ENCODE measurements at places on chromosomes 7 and 10.

- DNase-seq, result no peak
Observed at GRCh38 chr10:124116771-124117510, 23.5 kb upstream of the CHST15 start.

DNA sequence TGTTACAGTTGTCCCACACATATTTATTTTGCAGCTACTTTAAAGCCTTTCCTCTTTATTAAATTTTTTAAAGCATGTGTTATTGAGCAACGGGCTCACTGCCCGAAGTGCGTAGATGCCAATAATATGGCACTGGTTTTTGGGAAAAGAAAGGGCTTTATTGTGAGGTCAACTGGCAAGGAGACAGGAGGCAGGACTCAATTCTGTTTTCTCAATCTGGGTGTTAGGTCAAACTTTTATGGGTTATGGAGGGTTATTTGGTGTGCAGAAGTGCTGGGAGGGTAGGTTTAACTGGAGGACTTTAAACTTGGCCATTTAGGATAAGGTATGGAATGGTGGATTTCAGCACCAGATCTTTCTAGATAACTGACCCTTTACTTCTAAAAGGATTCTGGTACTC lies 183.6 kb downstream of the LRRC4 start:
- no peak for DNase-seq

GRCh38 chr7:95491634-95492314 lies 6.0 kb downstream of the ASB4 start:
- DNase-seq, result peak; percentile 36

DNA sequence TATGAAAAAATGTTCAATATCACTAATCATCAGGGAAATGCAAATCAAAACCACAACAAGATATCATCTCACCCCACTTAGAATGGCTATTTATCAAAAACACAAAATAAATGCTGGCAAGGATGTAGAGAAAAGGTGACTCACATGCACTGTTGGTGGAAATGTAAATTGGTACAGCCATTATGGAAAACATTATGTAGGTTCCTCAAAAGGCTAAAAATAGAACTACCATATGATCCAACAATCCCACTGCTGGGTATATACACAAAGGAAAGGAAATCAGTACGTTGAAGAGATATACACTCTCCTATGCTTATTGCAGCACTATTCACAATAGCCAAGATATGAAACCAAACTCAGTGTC lies 50.2 kb downstream of the CDK1 start:
- peak; percentile 36 for DNase-seq

DNA sequence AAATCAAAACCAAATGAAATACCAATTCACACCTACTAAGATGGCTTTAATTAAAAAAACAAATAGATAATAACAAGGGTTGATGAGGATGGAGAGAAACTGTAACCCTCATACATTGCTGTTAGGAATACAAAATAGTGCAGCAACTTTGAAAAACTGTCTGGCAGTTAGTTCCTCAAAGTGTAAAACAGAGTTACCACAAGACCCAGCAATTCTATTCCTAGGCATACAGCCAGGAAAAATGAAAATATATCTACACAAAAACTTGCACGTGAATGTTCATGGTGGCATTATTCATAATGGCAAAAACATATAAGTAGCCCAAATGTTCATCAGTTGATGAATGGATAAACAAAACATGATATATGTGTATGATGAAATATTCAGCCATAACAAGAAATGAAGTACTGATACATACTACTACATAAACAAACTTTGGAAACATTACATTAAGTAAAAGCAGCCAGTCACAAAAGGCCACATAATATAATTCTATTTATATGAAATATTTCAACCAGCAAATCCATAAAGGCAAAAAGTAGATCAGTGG lies 83.5 kb downstream of the BRAF start:
- DNase-seq, result peak; percentile 4

GRCh38 chr10:124448696-124449169 lies 1.1 kb downstream of the NKX1-2 start:
- no peak for DNase-seq

DNA sequence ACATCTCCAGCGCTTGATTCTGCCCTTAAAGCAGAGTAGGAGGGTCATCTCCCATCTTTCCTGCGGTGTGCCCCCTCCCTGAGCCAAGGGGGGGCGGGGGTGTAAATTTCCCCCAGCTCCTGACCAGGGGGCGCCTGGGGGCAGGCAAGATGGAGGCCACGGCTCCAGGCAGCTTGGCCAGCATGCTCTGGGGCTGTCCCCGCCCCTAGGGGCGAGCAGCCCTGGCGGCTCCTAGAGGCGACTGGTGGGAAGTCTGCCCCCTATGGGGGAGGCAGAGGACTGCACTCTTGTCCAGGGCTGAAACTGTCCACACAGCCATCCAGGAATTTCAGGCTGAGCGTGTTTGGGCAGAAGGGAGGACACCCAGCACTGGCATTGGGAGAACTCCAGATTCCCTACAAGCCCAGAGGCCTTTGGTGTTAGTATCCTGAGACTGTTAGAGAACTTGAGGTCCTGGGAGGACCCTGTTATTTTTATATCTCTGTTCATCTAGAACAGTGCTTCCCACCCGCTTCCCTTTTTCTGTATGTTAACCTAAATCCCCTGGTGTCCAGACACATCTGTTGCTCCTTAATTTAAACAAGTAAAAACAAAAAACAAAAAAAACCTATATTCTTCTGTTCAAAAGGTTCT lies 4.6 kb downstream of the STRA8 start:
- no peak for DNase-seq

DNA sequence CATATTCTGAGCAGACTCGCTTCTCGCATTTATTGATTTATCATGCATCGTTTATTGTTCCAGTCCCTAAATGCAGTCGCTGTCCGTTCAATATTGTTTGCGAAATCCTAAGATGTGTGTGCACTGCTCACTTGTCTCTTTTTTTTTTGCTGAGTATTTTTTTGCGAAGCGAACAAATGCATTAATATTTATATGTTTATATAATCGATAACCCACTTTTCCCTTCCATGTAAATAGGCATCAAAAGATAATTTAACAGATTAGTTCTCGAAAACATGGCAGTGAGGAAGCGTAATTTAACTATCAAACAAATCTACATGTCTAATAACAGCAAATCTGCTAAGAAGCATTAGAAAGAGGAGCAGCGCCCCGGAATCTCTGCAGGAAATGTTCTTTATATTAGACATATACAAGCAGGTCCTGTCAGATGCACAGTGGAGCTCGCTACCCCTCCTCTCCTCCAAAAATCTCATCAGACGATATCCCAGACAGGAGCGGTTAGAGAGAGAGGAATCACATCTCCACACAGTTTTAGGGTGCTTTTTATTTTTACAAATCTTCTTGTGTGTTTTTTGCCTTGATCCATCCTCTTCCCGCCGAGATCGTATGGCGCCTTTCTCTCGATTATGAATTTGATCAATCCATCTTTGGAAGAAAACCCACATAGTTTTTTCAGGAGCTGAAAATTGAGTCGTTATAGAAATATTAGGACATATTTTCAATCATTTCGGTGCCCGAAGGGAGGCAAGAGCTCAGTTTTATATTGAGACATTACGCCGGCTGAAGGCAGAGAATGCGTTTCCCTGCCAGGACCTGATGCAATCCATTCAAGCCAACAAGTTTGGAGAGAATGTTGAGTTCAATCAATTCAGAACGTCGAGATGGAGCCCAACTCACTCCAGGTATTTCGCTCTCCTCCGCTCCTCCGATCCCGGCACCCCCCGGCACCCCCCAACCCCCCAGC lies at the start of gene ARID5B:
Gene ARID5B, plus strand, starts transcription at position 871 of the 964 bp plus-strand sequence. Its CDS starts 11 bp downstream, at position 882.
- peak; percentile 84 for DNase-seq

GRCh38 chr7:158318511-158318913 lies 269.1 kb downstream of the PTPRN2 start:
- DNase-seq, result no peak

DNA sequence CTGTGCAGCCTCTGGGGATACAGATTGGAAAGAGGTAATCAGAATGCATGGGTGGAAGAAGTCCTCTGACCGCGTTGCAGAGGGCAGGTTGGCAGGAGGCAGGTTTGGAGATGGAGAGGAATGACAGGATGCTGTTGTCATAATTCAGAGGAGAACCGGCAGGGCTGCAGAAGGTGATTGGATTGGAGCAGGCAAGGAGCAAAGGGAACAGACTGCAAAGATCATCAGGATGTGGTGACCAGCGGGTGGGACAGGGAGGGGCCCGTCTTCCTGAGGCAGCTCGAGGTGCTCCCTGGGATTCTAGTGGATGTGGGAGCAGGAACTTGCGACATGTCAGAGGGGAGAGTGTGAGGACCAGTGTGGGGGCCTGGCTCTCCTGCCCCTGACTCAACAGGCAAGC lies 78.5 kb upstream of the PPIF start:
- DNase-seq, result no peak

- no peak for DNase-seq
Observed at GRCh38 chr7:91043186-91043585, 221.0 kb upstream of the FZD1 start.

- no peak for DNase-seq
Observed at GRCh38 chr10:131792011-131792651, 108.7 kb upstream of the PPP2R2D start.

DNA sequence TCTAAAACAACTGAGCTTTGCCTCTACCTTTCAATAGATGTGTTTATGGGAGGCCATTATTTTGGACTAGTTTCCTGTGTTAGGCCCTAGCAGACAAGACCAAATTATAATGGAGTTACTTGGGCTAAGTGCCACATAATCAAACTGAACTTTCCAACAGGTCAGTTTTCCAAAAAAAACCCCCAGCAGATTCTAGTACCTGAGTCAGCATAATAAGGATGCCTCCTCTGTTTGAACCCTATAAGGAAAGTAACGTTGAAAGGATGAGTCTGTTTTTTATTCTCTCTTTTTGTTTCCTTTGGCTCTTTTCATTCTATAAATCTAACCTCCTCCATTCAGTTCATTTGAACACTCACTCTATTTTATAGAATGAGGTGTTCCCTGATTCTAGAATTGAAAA lies 148.1 kb upstream of the FAM3C start:
- no peak for DNase-seq

DNA sequence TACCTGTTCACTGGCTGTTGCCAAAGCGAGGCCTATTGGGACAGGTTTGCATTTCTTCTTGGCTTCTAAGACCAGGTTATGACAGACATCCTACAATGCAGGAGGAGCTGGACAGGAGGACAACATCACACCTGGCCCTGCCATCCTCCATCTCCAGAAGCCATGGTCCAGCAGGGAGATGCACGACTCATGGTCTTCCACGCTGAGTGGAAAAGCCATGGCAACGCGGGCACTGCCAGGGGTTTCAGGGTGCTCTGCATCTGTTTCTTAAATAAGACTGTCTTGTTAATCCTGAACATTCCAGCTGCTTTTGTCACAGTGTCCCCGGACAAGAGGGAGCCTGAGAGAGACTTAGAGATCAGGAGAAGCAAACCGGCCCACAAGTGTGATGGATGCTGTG lies 40.3 kb downstream of the CLRN3 start:
- no peak for DNase-seq
